Head of caudate nucleus (tissue), 42 donors: ENCODE measurements at places on chromosomes 1 and 21.

DNA sequence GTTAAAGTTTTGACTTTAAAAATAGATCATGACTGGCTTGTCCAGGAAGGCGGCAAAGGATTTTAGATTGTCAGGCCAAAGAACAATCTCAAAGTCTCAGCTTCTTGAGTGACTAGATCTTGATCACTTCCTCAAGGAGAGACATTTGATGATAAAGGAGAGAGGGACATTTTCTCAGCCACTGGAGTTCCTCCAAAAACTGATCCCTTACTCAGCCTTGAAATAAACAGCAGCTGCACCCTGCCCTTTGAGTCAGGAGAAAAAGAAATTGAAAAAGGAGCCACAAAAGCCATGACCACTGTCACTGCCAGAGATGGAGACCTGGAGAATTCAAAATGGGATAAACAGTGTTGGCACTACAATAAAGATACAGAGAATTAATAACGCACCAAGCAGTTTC is 288.4 kb upstream of the PRMT6 start:
- no peak for DNase-seq

GRCh38 chr1:65065524-65066418 is 82.2 kb upstream of the AK4 start:
- DNase-seq: peak; percentile 27

DNA sequence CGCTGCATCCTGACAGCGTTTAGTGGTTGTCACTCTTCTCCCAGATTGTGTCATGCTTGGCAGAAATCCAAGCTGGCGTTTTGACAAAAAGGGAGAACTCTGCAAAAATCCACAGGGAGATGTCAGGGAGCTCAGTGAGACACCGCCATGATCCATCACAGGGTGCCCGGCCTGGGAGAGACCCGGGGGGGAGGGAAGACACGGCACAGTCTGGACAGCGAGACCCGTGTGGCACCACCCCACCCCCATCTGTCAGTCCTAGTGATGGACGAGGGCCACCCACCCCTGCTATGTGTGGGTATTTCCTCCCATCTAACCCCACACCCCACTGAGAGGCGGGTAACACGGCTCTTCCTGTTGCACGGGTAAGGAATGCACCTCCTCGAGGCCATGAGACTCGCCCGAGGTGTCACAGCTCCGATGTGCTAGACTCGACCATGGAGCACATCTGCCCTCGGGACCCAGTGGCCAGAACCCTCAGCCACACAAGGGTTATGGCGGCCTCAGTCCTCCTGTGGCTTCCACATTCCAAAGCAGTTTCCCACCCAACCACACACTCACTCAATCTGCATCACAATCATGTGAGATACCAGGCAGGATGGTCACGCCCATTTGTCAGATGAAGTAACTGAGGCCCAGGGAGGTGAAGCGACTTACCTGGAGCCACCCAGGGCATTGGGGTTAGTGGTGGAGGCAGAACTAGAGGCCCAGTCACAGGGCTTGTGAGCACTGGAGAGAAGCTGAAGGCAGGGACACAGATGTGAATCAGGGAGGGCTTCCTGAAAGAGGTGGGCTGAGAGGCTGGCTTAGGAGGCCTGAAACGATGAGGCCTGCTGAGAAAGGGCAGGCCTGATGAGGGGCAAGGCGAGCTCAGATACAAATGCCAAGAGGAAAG is 688.5 kb downstream of the MATN1 start:
- DNase-seq: peak; percentile 79

- DNase-seq: peak; percentile 31
Measured at GRCh38 chr21:17610911-17611310, 1.8 kb downstream of the BTG3 start.

DNA sequence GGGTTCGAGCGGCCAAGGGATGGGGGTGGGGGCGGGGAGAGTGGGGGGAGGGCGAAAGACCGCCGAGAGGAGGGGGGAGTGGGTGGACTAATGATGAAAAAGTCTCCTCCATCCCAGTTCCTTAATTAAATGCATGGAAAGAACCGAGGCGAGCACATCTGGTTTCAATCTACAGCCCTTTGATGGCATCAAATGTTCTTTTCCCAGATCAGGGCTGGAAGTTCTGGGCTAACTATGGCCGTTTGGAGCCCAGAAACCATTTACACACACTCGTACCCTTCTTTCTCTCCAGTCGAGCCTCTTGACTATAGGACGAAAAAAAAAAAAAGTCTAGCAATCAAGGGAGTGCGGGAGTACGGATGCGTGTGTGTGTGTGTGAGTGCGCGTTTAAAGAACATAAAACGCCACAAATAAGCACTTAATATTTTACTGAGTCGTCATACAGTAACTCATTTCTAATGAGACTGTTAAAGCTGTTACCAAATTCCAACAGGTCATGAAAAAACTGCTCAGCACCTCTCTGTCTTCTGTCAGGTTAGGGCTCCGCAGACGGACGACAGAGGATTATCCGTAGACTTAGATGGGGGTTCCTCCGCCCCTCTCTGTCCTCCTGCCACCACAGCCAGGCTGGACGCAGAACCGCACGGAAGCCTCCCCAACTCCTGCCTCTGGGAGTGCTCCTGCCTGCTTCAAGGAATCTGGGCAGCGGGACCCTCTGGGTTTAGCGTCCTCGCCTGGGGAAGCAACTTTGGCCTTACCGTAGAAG is 2.1 kb upstream of the PRRX1 start:
- DNase-seq: no peak

- DNase-seq: no peak
Measured at GRCh38 chr1:211628417-211628816, 47.0 kb downstream of the NEK2 start.
